ENCODE measurements at places on chromosomes 12 and 14.

DNA sequence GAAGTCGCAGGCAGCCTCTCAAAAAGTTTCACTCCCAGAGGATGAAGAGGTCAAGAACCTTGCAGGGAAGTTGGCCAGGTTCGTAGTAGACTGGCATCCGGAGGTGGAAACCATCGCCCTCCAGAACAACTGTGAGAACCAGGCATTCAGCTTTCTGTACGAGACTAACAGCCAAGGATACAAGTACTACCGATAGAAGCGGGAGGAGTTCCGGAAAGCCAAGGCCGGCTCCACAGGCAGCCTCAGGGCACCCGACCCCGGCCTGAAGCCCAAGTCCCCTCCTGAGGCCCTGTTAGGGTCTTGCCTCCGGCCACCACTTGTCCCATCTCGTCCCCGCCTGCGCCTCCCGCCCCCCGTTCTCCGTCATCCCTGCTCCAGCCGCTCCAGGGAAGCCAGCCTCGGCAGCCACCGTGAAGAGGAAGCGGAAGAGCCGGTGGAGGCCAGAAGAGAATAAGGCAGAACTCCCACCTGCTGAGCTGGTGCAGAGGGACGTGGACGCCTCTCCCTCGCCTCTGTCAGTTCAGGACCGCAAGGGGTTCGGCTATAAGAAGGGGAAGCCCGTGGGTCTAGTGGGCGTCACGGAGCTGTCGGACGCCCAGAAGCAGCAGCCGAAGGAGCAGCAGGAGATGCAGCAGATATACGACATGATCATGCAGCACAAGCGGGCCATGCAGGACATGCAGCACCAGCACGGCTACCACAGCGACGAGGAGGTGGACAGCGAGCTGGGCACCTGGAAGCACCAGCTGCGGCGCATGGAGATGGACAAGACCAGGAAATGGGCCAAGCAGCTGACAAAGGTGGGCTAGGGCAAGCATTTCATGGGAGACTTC lies 366.8 kb upstream of the ATXN7L3B start:
- DNase-seq, result no peak

DNA sequence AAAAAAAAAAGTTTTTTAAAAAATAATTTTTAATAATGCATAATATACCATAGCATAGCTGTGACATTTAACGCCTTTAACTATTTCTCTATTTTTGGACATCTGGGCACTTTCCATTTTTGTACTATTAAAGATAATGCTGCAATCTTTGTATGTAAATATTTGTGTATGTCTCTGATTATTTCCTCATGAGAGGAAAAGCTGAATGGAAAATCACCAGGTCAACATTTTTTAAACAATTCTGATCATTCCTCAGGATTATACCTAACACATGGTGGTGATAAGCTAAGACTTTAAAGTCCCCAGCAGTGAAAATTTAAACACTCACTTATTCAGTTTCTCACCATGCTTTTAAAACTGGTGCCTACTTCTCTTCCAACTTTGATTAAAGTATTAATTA lies 31.3 kb upstream of the NR1H4 start:
- DNase-seq, result no peak

GRCh38 chr12:124632519-124632984 lies 65.1 kb upstream of the NCOR2 start:
- no peak for DNase-seq

GRCh38 chr14:55523321-55523720 lies 56.7 kb upstream of the KTN1 start:
- no peak for DNase-seq

- DNase-seq, result no peak
Measured at GRCh38 chr12:92503029-92503931, 199.5 kb upstream of the PLEKHG7 start.

GRCh38 chr12:122841544-122842321 lies 6.5 kb downstream of the HIP1R start:
- DNase-seq, result no peak

- DNase-seq, result peak; percentile 71
Measured at GRCh38 chr12:41242603-41243002, 54.5 kb downstream of the PDZRN4 start.

GRCh38 chr12:96069511-96070231 lies 34.3 kb upstream of the LTA4H start:
- no peak for DNase-seq
